ENCODE measurements at places on chromosomes 6 and 20.

DNA sequence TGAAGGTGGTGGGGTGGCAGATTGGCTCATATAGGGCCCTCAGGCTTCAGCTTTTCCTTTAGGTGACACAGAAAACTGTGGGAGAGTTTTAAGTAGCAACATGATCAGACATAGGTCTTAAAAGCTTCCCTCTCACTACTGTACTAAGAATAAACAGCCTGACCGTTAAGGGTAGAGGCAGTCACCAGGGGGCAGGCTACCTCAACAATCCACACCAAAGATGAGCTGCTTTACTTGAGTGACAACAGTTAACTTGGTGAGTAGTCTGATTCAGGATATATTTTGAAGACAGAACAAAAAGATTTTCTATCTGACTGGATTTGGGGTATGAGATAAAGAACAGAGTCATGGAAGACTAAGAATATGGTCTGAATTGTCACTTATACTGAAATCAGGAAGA is 193.1 kb upstream of the SHLD1 start:
- DNase-seq: no peak

GRCh38 chr6:8948733-8949132 is 513.4 kb upstream of the SLC35B3 start:
- DNase-seq: no peak

GRCh38 chr6:37279366-37280134 is 21.6 kb upstream of the TMEM217 start:
- DNase-seq: no peak

- no peak for DNase-seq
Observed at GRCh38 chr6:90315354-90315950, 18.8 kb upstream of the BACH2 start.

- no peak for DNase-seq
Observed at GRCh38 chr20:57693002-57693582, 16.7 kb downstream of the PMEPA1 start.

GRCh38 chr20:58883241-58883691 is 30.8 kb downstream of the GNAS start:
- DNase-seq: no peak

DNA sequence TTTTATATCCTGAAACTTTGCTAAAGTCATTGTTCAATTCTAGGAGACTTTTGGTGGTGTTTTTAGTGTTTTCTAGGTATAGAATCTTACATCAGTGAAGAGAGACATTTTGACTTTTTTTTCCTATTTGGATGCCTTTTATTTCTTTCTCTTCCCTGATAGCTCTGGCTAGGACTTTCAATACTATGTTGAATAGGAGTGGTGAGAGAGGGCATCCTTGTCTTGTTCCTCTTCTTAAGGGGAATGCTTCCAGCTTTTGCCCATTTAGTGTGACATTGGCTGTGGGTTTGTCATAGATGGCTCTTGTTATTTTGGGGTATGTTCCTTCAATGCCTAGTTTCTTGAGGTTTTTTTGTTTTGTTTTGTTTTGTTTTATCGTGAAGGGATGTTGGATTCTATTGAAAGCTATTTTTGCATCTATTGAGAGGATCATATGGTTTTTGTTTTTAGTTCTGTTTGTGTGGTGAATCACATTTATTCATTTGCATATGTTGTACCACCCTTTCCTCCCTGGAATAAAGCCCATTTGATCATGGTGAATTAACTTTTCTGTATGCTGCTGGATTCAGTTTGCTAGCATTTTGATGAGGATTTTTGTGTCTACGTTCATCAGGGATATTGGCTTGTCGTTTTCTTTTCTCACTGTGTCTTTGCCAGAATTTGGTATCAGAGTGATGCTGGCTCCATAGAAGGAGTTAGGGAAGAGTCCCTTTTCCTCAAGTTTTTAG is 540.1 kb upstream of the FLRT3 start:
- no peak for DNase-seq

GRCh38 chr20:20274821-20275220 is 93.1 kb upstream of the INSM1 start:
- no peak for DNase-seq

GRCh38 chr20:48724891-48725554 is 102.8 kb downstream of the PREX1 start:
- DNase-seq: peak; percentile 35

DNA sequence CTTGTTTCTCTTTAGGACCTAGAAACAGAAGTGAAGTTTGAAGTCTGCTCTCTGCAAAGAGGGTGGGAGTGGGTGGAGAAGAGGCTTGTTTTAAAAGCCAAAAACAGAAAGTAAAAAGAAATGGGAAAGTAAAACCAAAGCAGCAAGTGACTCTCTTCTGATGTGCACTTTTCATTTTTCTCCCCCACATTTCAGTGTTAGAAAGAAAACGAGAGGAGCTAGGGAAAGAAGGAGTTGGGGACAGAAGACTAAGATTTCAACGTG is 1.3 kb downstream of the C6orf141 start:
- DNase-seq: no peak

- DNase-seq: no peak
Observed at GRCh38 chr6:92906385-92906784, 513.0 kb downstream of the EPHA7 start.

GRCh38 chr20:23663180-23663579 is 25.4 kb upstream of the CST3 start:
- no peak for DNase-seq

- DNase-seq: no peak
Observed at GRCh38 chr6:166825553-166826145, 130.7 kb downstream of the RNASET2 start.

GRCh38 chr6:53546281-53546680 is 1.4 kb upstream of the GCLC start:
- DNase-seq: no peak

DNA sequence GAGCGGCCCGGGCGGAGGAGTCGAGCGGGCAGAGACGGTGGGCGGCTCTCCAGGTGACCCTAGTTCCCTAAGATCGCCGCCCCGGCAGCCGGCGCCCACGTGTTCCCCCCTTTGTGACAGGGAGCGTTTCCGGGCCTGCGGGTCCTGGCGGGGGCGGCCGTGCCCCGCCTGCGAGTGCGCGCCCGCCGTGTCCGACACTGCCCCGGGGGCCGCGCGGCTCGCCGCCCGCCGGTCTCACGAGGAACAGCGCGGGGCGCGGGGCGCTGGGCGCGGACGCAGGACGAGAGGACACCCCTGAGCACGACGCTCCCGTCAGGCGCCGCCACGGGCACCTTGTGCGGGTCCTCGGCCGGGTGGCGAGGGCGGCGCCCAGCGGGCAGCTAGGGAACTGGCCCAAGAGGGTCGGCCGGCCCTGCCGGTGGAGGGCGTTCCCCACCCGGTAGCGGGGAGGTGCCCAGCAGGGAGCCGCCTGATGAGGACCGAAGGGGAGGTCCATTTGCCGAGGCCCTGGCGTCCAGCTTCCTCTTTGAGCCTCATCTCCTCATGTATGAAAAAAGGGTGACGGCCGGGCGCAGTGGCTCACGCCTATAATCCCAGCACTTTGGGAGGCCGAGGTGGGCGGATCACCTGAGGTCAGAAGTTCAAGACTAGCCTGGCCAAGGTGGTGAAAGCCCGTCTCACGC is at the start of gene VARS1:
TSS of gene VARS1 (minus strand) at position 137 of the 683 bp plus-strand sequence. CDS start 535 bp downstream, outside the sequence.
- peak; percentile 96 for DNase-seq

DNA sequence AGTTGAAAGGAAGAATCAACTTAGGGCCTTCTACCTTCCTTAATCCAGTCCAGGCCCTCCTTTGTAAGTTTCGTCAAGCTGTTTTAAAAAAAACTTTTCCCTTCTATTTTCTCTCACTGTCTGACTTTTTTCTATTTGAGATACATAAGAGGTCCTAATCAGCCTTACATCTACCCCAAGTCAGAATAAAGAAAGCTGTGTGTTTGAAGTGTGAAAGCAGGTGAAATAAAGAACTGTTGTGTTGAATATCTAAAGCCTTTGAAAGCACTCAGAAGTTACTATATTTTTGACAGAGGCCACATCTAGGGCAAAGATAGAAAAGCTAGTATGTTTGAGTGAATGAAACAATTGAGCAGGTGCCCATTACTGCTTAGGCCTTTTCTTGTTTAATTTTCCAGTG is 35.5 kb downstream of the SH3BGRL2 start:
- DNase-seq: no peak

DNA sequence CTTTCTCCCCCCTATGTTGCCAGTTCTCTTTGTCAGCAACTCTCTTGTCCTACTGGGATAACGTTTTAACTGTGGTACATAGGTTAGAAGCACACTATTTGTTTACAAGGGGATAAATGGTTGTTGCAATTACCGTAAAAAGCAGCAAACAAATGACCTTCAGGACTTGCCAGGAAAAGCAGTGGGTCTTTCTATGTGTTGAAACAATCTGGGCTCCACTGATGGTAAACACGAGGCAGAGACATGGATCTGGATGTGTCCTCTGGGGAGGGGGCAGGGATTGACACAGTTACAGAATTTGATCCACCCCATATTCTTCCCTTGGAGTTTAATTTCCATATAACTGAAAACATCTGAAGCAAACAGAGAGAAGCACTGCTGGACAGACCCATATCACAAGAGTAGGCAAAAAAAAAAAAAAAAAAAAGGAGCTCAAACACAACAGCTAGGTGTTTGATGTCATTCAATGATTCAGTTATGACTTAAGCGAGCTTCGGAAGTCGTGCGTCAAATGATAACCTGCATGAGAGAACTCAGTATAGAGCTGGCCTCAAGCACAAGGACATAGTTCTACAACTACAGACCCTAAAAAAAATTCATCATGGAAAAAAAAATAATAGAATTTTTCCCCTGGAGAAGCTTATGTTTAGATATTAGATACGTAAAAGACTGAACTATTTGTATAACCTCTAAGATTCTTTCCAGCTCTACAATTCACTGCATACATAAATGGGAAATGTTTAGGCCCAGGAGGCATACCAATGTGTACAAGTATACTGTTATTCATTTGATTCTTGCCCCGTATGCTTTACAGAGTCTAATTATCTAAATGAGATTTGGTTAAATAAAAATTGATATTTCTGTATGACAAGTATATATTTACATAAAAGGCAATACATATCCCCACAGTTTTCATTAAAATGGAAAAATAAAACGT is 127.7 kb downstream of the ALDH8A1 start:
- DNase-seq: no peak

GRCh38 chr20:3812259-3812681 is 8.1 kb upstream of the AP5S1 start:
- no peak for DNase-seq

DNA sequence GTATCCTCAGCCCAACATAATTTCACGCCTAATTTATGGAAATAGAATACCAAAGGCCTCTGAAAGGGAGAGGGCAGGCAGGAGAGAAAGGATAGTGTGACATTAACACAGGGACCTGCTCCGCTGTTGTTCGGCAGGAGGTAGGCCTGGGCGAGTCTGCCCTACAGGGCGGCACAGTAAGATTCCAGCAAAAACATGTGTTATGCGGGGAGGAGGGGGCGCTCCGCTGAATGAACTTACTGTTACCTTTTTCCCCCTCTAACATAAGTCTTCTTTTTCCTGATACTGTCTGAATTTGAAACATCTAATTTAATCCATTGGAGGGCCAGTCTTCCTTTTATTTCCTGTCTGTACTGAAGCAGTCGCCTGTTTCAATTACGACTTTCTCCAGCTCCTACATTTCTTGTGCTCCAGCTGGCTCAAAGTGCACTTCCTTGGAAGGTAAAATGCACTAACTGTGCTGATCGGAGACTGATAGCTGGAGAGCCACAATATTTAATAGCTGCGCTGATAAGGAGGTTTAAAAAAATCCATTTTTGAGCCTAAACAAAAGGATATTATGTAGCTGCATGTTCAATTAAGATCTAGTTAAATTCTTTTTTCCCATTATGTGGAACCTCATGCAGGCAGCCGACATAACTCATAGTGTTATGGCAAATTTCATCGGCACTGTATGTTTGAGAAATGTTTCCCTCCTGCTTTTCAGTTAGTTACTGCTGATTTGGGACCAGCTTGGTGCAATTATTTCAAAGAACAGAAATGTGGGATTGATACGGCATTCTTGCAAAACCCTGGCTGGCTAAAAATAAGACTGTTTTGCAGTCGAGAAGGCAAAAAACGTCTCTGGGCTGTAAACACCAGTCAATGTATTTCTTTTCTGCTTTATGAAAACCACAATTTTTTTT is 193.0 kb downstream of the FOXC1 start:
- no peak for DNase-seq

DNA sequence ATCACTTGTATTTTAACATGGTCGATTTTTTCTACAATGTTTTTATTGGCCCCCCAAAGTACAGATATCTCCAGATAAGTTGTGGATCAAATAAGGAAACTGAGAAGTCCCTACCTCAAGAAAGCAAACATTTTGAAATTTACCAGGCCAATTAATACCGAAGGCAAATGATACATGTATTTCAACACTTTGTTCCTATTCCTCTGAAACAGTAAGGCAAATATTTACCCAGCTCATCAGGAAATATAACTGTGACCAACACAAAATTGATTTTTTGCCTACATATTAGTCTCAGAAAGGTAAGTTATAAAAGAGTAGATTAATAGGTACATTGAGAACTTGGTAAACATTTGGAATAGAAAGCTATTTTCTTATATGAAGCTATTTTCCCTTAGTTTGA is 51.3 kb upstream of the ADGRF5 start:
- no peak for DNase-seq

DNA sequence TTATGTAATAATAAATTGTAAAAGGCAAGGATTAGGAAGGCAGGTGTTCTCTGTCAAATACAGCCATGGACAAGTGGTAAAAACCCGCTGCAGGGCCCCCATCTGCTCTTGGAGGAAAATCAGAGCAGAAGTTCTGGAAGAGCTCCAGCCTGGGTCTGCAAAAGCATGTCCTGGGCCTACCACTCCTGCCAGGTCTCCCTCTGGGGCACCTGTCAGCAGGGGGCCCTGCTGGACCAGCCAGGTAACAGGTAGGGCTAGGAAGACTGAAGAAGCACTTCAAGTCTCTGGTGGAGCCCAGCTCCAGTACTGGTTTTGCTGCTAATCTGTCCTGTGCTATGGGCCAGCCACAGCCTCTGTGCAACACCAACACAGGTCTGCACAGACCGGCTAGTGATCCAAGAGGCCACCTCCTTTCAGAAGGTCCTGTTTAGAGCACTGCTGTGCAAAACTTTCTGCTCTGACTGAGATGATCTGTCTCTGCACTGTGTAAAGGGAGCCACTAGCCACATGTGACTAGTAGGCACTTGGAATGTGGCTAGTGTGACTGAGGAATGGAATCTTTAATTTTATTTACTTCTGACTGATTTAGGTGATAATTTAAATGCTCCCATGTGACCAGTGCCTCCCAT is 30.2 kb downstream of the RRBP1 start:
- DNase-seq: peak; percentile 44

- no peak for DNase-seq
Observed at GRCh38 chr20:61254881-61255626, 3.0 kb downstream of the CDH4 start.

- no peak for DNase-seq
Observed at GRCh38 chr6:114312931-114313330, 29.9 kb downstream of the HS3ST5 start.

All from chondrocyte (in vitro differentiated cells).